ENCODE measurements at places on chromosomes 3 and 15.

DNA sequence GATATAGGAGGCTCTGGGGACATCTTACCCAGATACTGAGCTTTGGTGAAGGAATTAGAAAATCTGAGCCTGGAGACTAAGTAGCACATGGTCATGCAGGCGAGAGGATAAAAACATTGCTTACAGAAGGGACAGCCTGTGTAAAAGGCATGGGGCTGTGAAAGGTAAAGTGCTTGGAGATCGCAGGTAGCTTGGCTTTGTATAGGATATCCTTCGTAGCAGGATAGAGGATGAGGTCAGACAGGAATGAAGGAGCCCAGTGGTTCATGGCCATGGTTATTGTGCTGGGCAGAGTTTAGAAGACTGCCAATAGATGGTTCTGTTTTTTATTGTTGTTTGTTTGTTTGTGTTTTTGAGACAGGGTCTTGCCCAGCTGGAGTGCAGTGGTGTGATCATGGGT, 82.5 kb downstream of the SLMAP start:
- no peak for DNase-seq

DNA sequence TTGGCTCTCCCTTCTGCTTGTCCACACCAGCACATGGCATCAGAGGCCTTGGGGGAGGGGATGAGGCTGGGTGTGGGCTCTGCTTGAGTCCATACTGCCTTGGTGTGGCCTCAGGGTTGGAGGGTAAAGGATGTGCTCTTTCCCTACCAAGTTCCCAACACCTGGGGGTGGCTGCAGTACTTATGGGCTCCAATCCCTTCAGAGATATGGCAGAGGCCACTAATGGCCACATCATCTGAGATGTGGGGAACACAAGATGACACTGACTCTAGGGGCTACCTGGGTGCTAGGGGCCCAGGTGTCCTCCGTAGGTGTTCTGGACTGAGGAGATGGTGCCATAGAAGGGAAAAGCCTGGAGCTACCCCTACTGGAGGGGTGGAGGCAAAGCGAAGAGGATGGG, 6.9 kb downstream of the CXCR6 start:
- DNase-seq, result no peak

- peak; percentile 86 for DNase-seq
Observed at GRCh38 chr3:7504886-7505775, 644.2 kb downstream of the GRM7 start.

DNA sequence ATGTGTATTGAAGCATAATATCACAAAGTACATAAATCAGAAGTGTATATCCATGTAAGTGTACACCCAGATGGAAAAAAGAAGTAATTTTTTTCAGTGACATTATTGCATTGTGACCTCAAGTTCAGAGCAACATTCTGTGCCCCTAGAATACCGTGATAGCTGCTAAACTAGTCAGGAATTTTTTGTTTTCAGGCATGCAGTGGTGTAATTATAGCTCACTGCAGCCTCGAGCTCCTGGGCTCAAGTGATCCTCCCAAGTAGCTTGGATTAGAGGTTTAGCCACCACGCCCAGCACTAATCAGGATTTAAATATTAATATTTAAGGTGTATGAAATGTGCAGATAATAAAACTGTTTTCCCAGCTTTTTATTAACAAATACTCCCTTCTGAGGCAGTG, 25.5 kb downstream of the SEC62 start:
- no peak for DNase-seq

GRCh38 chr3:129892857-129893580, 492 bp downstream of the TMCC1 start:
- peak; percentile 10 for DNase-seq

DNA sequence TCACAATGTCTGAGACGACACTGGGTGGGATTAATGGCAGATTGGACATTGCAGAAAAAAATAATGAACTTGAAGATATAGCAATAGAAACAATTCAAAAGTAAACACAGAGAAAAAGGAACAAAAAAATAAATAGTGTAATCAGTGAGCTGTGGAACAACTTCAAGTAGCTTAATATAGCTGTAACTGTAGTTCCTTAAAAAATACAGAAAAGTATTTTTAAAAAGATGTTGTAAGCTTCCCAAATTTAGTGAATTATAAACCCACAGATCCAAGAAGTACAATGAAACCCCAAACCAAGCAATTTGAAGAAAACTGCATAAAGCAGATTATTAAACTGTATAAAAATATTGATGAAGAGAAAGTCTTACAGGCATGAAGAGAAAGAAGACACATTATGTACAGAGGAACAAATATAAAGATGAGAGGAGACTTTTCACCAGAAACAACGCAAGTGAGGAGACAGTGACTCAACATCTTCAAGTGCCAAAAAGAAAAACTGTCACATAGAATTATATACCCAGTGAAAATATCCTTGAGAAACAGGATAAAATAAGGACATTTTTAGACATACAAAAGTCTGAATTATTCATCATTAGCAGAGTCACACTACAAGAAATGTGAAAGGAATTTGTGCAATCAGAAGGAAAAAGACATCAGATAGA, 176.4 kb downstream of the NFKBIZ start:
- no peak for DNase-seq

DNA sequence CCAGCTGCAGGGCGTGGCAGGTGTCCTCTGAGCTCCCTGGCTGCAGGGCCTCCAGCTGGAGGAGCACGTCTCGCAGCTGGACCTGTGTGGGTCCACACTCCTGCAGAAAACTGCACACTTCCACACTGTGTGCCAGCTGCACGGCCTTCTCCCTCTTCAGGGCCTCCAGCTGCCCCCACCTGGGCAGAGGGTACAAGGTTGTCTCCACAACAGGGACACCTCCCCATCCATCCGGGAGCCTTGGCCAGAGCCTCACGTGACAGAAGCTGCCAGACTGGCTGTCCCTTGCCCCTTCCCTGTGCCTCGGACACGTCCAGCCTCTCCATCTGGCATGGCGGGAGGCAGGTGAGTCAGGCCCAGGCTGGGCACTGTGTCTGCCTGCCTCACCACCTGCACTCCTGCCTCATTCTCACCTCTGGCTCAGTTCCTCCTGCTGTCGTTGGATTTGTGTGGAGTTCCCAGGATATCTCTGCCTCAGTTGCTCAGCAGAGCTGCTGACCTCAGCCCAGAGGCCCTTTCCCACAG, 14.5 kb downstream of the SPTBN5 start:
- no peak for DNase-seq

- peak; percentile 92 for DNase-seq
Observed at GRCh38 chr15:44194323-44195150, 534 bp downstream of the FRMD5 start.

DNA sequence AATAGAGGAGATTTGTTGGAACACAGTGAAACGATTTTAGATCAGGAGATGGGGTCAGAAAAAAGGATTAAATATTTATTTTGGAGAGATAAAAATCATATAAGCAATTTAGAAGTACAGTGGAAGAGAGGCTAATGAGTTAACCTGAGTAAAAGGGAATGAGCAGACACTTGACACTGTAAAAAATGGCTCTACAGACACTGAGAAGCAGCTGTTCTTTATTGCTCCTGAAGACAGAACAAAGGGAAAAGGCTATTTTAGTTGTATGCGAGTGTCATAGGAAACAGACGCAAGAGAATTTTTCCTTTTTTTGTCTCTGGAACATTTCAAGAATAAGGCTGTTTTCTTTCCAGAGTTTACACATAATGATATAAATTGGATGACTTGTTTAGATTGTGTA, 34.3 kb downstream of the ASTE1 start:
- no peak for DNase-seq

- DNase-seq, result no peak
Observed at GRCh38 chr3:5754602-5755001, 567.1 kb downstream of the EDEM1 start.

DNA sequence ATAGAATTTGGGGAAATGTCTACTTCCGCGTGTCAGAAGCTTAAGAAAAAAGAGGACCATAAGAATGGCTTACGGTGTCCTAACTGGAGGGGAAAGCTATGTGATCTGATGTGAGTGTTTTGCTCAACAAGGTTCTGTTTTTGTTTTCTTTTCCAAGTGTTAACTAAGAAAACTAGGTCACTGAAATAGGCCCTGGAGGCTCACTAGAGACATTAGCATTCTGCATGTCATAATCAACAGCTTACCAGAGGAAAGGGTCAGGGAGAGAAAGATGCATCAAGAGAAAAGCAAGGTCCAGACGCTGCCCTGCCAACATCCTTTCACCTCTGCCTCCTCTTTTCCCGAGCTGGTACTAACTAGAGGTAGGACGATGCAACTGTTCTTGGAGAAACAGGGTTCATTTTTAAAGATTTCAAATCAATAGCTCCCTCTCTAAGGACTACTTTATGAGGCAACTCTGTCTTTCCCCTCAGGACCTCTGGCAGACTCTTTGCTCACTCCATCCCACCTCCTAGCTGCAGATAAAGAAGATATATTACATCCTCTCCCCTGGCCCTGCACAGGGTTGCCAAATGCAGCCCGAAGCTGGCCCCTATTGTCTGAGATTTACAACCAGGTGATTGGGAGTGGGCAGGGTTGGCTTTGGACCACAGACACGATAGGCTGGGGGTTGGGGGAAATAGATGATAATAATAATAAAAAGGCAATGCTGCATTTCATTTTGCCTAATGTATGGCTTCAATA, 209.9 kb upstream of the SLC2A2 start:
- no peak for DNase-seq

GRCh38 chr3:71022551-71023335, 560.8 kb downstream of the FOXP1 start:
- peak; percentile 15 for DNase-seq

GRCh38 chr3:46778101-46778500, 60.4 kb upstream of the PRSS50 start:
- no peak for DNase-seq

GRCh38 chr15:47717036-47717612, at the start of gene SEMA6D:
Gene SEMA6D, plus strand, starts transcription at chr15:47717505. Its CDS starts 42,294 bp downstream, at chr15:47759799.
- peak; percentile 77 for DNase-seq

DNA sequence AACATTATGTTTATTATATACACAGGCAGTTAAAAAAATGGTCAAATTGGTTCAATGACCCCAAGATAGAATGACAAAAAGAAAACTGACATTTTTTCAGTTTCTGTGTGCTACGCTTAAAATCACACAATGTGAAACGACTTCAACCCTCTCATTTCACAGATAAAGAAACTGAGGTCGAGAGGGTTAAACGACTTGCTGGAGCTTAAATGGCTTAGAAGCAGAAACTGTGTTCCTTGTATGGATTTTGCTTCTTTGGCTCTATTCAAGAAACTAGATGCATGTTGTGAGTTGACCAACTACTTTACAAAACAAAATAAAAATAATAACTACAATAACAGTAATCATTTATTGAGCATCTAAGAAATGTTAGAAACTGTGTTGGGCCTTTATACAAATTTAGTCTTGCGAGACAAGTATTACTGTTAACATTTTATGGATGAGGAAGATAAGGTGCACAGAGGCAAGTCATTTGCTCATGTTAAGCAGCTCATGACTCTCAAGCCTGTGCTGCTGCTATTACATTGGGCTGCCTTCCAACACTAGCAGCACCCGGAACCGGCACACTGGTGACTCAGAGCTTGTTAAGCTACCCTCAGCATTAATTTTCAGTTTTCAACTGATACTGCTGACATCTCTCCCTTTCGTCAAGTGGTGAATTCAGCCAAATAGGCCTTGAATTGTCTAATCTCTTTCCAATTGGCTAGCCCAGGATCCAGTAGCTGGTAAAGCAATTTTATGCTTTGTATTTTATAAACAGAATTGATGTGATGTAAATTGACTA, 487.6 kb downstream of the NAALADL2 start:
- peak; percentile 87 for DNase-seq

DNA sequence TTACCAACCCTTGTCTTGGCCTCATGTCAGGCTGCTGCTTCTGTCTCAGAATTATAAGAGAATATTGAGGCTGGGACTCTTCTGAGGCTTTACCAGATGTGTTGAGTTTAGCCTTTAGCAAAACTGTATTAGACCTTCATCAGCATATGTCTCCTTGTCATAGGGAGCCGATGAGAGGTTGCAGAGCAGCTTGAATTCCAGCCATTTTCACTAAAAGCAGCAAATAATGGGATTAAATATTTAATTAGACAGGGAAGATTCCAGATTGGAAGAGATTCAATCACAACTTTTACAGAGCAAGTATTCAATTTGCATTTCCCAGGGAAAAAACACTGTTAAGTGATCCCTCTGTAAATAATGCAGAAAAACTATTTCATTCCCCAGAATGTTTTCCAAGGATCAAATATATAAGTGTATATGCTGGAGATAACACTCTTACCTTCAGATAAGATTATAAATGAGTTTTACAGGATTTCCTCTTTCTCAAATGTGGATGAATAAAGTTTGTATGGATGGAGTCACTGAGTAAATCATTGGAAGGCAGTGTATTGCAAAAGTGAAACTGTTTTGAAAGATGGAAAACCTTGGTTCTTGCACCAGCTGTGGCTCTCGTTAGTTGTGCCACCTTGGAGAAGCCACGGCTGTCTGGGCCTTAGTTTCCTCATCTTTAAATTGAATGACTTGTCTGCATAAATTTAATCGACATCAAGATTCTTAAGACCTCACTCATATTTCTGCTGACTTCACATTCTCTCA, 466.4 kb upstream of the SGO1 start:
- DNase-seq, result no peak

DNA sequence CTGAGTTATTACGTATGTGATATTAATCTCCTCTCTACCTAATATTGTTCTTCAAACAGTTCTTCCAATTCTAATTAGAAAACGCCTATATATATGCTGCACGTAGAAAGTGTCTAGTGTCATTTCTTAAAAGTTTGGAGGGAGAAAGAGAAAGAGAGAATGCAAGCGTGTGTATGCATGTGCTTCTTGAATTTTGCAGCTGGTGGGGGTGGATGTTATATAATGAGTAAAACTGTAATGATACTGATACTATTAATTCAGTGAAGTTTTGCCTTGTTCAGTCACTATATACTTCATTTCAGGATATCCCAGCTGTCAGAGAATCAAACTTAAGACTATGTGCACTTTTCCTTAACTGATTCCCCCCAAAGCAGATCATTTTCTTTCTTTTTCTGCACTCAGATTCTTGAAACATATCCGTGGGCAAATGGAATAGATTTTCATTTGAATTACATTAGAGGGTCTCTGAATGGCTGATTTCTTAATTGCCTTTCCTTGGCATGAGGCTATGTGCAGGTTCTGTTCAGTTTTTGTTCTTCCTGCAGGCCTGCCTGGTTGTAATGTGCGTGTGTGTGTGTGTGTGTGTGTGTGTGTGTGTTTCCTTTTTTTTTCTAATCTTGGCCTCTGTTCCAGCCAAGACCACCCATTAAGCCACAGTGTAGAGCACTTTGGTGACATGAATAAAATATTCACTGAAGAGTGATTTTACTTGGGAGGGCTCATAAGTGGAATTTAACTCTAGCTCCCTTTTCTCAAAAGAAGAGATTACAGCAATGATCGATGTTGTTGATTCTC, 617.5 kb downstream of the RBMS3 start:
- DNase-seq, result no peak

DNA sequence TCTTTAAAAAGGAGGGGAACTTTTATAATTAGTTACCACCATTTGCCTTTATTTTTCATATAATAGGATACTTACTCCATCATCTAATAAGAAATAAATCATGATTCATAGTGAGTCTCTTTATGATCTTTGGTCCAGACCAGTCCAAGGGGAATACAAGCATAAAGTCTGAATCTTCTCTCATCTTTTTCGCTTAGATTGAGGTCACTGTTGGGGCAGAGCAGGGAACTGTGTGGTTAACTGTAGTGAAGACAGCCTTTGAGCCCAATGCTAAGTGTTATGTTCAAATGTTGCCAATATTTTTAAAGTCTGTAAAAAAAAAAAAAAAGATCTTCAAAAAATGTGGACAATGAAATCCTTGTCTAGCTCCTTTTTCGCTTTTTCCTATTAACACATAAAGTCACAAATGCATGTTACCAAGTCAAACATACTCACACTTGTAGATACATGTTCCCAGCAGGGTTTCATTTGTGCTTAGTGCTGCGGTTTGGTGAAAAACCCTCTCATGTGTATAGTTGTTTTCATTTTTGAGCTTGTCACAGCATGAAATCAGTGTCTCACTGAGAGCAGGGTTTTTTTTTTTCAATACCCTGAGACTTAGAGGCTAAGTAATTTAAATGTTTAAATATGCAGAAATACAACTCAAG, 72.1 kb downstream of the EPHA3 start:
- DNase-seq, result no peak
